ENCODE measurements at places on chromosomes 12 and 14.

DNA sequence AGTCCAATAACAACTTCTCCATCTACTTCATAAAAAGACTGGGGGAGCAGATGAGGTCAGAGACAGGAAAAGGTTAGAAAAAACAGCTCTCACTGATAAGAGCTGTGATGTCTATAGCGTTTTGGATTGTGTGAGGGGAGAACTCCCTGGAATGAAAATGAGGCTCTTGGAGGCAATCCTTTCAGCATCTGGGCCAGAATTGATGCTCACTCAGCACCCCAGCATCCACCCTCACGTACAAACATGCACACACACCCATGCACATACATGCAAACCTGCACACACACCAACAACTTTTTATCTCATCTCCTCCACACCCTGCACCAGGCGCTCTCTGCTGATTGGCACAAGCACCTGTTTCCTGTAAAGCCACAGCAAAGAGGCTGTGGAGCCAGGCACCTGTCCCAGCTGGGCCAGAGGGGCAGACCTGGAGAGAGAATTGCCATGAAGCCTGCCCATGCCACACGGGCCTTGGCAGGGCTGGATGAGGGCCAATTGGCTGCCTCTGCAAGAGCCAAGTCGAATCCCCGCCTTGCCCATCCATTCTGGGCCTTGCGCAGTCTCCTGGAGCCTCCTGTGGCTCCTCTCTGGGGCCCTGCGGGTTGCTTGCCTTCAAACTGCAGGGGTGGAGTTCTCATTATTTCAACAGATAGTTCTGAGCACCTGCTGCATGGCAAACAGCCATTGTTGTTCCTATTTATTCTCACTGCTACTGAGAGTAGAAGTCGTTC is 53.1 kb downstream of the SYNE3 start:
- H3K27ac ChIP-seq: peak overlapping the region; percentile 67
- H3K4me3 ChIP-seq: no peak overlapping the region
- no peaks in the 10 kb centered on the region for H3K27me3 ChIP-seq
- peaks cover 32% of the 10 kb centered on the region for H3K36me3 ChIP-seq

GRCh38 chr14:29161593-29161992 is 395.0 kb downstream of the FOXG1 start:
- no peak overlapping the region for H3K4me3 ChIP-seq
- H3K27ac ChIP-seq: no peak overlapping the region
- H3K27me3 ChIP-seq: no peaks in the 10 kb centered on the region
- H3K36me3 ChIP-seq: no peaks in the 10 kb centered on the region
- peak; percentile 43 for DNase-seq

GRCh38 chr14:105841022-105842009 is 314.9 kb downstream of the TMEM121 start:
- no peak for DNase-seq
- no peak overlapping the region for H3K27ac ChIP-seq
- no peaks in the 10 kb centered on the region for H3K4me1 ChIP-seq
- H3K36me3 ChIP-seq: no peaks in the 10 kb centered on the region
- H3K27me3 ChIP-seq: no peaks in the 10 kb centered on the region

DNA sequence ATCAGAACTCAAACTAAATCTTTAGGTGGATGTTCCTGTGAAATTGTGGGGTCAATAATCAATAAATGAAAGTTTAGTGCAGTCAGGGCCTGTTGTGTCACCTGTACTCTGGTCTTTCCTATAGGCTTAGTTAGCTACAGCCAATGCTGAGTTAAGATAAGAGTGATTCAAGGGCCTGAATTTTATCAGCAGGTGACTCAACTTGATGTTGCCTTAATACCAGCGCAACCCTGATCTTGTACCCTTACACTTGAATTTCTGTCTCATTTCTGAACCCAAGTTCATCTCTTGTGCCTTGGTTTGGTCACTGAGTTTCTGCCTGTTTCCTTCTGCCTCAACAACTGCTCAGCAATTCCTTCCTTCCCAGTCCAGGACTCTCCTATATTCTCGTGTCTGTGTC is 157.0 kb upstream of the E2F7 start:
- no peaks in the 10 kb centered on the region for H3K4me1 ChIP-seq
- no peak overlapping the region for H3K4me3 ChIP-seq
- no peak for DNase-seq
- H3K27ac ChIP-seq: no peak overlapping the region

GRCh38 chr12:43079476-43079875 is 472.5 kb downstream of the ADAMTS20 start:
- no peak overlapping the region for H3K27ac ChIP-seq
- no peaks in the 10 kb centered on the region for H3K4me1 ChIP-seq
- H3K4me3 ChIP-seq: no peak overlapping the region

GRCh38 chr12:68776976-68777610 is 30.9 kb upstream of the MDM2 start:
- no peak for DNase-seq
- H3K27me3 ChIP-seq: no peaks in the 10 kb centered on the region
- H3K4me3 ChIP-seq: no peak overlapping the region
- H3K36me3 ChIP-seq: no peaks in the 10 kb centered on the region
- no peak overlapping the region for H3K27ac ChIP-seq
- no peaks in the 10 kb centered on the region for H3K4me1 ChIP-seq

GRCh38 chr12:82461393-82461792 is 103.1 kb downstream of the METTL25 start:
- H3K4me3 ChIP-seq: no peak overlapping the region
- no peaks in the 10 kb centered on the region for H3K27me3 ChIP-seq
- DNase-seq: no peak
- H3K27ac ChIP-seq: no peak overlapping the region
- peaks cover 2% of the 10 kb centered on the region for H3K36me3 ChIP-seq

DNA sequence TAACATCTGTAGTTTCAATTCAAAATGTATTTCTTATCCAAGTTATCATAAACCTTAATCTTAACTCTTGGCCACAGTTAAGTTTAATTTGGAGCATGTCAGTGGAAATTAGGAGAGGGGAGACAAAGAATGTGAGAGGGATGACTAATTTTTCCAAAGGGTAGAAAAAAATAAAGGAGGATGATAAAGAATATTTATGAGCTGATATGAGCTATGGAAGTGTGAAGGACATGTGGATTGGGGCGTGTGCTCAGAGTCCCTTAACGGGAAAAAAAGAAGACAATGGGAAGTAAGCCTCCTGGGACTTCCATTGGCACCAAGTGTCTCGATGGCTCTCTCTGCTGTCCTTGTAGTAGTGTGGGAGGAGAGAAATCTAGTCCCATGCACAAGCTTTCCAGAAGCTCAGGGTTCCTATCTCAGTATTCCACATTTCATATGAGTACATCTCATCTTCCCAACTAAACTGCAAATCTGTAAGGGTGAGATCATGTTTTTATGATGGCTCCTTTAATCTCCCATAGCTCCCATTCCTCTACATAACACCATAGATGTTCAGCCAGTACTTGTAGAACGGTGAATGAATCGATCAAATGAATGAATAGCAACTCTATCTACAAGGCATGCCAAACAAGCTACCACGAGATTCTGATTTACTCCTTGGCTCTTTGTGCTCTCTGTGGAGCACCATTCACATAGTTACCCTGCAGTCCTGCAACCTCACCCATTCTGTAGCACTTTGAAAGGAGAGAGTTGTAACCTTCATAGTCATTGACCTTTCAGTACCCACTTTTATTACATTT is 27.4 kb downstream of the BCL2L14 start:
- H3K4me3 ChIP-seq: no peak overlapping the region
- H3K36me3 ChIP-seq: peaks cover 6% of the 10 kb centered on the region
- no peaks in the 10 kb centered on the region for H3K4me1 ChIP-seq
- no peak overlapping the region for H3K27ac ChIP-seq
- H3K27me3 ChIP-seq: no peaks in the 10 kb centered on the region

- H3K36me3 ChIP-seq: no peaks in the 10 kb centered on the region
- no peak overlapping the region for H3K27ac ChIP-seq
These were observed 77.3 kb downstream of the PPM1A start for GRCh38 chr14:60326274-60326673.

- no peak overlapping the region for H3K27ac ChIP-seq
- H3K4me3 ChIP-seq: no peak overlapping the region
- H3K27me3 ChIP-seq: no peaks in the 10 kb centered on the region
- peaks cover 4% of the 10 kb centered on the region for H3K4me1 ChIP-seq
- no peak for DNase-seq
These were observed 54.3 kb upstream of the KCNJ8 start for GRCh38 chr12:21828779-21829178.
